Activated CD4-positive, alpha-beta T cell treated with anti-CD3 and anti-CD28 coated beads for 24 hours (primary cell): ENCODE measurements at places on chromosomes 6 and 20.

- DNase-seq, result no peak
Measured at GRCh38 chr20:12153628-12154027, 235.9 kb downstream of the BTBD3 start.

GRCh38 chr20:48817367-48818030, 10.3 kb downstream of the PREX1 start:
- DNase-seq, result no peak

- DNase-seq, result no peak
Measured at GRCh38 chr20:5835321-5835821, 85.2 kb downstream of the SHLD1 start.

GRCh38 chr6:85362652-85363310, 87.1 kb upstream of the NT5E start:
- DNase-seq, result no peak
